ENCODE measurements at places on chromosomes 4 and X.

DNA sequence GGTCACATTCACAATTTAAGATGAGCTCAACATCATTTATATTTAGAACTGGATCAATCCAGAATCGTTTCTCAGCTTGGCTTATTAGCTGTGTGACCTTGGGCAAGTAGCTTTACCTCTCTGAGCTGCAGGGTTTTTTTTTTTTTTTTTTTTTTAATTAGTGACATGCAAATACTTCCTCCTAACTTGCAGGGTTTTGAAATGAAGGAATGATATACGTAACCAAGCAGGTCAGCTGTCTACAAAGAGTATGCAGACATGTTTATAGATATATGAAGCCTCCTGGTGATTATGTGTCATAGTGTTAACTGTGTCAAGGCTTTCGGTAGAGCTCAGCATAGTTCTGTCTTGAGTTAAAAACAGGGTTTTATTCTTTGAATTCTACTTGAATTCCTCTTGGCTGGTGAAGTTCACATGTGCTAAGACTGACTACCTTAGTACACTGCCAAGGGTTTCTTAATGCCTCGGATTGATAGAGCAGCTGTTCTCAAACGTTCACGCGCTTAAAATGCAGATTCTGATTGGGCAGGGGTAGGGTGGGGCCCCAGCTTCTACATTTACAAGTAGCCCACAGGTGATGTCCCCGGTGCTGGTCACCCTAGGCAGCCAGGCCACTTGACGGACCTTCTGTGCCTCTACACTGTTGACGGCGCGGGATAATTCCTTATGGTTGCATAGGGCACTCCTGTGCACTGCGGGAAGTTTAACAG lies 654 bp upstream of the STS start:
- DNase-seq = no peak

DNA sequence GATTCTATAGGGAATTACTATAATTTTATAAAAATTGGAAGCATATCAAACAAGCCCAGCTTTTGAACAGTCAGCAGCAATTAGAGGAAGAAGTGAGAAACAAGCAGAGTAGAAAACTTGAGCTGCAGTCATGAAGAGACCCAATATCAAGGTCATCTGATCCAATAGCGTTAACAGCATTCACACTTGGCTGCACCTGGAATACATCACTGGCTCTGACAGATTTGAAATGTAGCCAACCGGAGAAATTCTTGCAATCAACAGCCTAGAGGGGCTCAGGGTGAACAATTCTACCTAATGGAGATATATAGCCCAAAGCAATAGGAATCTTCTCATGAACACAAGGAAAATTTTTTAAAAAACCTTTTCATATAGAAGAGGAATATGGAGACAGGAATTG lies 13.6 kb downstream of the DDX53 start:
- DNase-seq = no peak

- DNase-seq = no peak
These were observed 353.1 kb upstream of the BOD1L1 start for GRCh38 chr4:13980317-13981310.

DNA sequence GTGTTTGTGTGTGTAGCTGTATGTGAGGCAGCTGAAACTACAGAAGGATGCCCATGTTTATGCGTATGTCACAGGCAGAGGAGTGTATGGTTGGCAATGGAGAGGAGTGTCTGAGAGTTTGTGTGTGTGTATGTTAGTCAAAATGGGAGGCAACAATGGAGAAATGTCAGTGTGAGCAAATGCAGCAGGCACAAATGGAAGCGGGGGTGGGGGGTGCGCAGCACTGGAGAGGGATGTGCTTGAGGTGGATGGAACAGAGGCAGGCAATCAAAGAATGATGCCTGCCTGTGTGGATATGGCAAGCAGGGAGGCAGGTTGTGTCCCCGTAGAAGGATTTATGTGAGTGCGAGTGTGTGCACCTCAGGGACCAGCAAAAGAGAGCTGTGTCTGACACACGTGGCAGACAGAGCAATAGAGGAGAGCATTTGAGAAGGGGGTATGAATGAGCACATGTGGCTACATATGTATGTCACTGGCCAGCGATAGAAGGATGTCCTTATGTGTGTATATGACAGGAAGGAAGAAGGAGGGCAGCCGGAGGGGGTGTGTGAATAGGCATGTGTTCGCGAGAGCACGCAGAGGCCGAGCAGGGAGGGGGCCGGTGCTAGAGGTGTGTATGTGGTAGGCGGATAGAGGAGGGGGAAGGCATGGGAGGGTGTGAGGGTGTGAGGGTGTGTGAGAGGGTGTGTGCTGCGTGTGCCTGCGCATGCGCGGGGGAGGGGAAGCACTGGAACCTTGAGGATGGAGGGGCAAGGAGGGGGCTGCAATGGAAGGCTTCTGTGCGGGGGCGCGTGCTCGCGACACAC lies 1.1 kb downstream of the PJA1 start:
- no peak for DNase-seq

DNA sequence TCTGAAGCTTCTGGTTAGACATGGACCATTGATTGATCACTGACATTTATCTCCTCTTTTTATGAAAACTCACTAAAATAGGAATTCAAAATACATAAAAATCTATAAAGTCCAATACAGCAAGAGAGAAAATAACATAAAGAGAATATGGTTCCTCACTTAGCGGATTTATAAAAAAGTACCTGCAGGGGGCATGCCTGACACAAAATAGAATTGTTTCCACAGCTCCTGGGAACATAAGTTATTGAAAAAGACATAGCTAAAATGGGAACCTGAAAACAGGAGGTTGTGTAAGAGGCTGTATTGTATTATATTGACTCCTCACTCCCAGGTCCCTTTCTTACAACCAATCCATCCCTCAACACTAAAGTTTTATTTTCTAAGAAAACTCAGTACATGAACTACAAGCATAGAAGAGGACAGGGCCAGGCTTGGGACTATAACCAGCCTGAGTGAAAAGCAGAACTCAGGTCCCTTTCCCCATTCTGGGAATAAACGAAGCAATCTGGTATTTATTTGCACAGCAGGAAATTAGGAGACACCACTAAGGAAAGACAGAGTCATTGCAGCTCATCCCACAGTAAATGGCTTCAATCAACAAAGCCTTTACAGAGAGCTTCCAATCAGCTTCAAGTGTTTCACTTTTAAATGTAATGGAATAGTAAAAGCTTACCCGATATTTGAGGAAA lies 121.1 kb upstream of the NDST4 start:
- no peak for DNase-seq

DNA sequence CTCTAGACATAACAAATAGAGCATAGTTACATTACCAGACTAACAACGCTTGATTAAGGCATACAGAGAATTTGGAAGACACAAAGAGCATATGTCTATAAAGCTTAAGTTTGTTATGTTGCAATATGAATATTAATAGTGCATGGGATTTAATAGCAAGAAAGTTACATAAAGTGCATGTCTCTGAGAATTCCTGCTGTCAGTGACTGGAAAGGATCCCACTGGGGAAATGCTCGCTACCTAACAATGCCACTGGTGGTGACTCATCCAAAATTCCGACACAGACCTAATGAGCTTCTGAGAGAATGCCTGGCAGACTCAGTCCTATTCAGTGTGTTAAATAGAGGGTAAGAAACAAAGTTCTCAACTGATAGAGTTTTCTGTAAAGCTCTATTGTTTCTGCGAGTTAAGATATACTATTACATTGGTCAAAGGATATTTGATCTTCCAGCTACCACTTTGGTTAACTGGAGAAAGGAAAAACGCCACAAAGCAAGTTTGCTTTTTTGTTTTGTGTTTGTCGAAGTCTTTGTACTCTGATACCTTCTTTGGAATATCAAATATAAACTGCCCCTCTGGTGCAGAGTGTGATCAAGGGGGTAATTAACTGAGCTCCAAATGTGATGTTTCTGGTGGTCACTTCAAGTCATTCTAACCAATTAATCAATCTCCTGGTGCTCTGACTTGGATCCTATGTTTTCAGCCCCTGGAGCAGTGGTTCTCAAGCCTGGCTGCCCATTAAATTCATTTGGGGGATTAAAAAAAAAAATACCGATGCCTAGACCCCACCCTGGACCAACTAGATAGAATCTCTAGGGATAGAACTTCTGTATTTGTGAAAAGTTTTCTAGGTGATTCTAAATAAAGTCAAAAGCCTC lies 107.9 kb downstream of the PALLD start:
- no peak for DNase-seq

- DNase-seq = no peak
These were observed 4.5 kb downstream of the XK start for GRCh38 chrX:37690119-37690518.

DNA sequence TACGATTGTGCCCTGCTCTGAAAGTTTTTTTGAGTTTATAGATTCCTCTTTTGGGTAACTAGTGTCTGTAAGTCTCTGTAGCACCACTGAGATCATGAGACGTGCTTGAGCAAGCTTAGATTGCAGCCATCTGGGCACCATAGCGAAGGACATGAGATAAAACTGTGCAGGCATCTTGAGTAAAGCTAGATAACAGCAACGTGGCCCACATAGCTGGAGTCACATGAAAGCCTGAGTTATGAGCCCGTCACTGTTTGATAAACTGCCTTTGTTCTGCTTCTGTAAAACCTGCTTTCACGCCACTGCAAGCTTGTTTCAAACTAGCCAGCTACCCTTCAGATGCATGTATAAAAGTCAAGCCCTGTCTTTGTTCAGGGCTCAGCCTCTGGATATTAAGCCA lies 359.1 kb upstream of the CXorf51A start:
- DNase-seq = no peak

- no peak for DNase-seq
These were observed 21.5 kb downstream of the NELFA start for GRCh38 chr4:1987296-1987695.

GRCh38 chrX:48626401-48627298 lies 29.4 kb downstream of the WDR13 start:
- DNase-seq = no peak

DNA sequence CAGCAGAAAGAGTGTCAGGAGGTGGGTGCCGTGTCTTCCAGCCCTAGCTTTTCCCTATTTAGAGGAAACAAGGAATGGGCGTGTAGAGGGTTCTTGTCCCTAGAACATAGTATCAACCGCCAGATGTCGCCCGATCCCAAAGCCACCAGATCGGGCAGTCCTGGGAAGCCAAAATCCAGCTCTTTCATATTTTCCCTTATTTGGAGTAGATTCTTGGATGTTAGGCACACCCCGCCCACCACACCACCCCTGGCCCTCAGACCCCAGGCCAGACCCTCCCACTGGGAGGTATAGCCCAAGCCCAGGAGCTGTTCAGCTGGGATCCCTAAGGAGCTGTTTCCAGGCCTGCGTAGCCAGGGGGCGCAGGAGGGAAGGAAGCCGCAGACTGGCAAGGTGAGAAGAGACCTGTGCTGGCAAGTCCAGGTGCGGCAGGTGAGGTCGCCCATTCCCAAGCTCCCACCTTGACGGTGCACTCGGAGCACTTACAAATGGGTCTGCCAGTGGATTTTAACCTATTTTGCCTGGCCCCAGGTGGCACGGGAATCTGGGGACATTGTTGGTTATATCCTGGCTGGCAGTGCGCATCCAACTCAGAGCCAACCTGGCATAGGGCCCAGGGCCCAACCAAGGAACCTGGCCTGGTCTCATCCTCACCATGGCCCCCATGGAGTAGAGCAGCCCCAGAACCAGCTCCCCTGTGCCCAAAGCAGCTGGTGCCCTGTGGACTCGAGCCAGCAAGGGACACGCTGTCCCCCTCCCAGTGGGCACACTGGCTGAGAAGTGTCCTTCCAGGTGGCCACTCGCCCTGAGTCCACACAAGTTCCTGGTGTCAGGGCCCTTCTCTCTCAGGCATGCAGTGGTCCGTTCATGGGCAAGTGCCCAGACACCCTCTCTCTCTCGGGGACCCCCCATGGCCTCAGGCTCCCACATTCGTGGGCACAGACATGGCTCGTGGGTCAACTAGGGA lies 811 bp downstream of the FLNA start:
- DNase-seq = no peak

DNA sequence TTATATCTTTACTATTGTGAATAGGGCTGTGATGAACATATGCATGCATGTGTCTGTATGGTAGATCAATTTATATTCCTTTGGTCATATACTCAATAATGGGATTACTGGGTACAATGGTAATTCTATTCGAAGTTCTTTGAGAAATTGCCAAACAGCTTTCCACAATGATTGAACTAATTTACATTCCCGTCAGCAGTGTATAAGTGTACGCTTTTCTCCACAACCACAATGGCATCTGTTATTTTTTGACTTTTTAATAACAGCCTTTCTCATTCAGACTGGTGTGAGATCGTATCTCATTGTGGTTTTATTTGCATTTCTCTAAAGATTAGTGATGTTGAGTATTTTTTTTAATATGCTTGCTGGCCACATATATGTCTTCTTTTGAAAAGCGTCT lies 439.4 kb upstream of the KLHL4 start:
- DNase-seq = no peak

DNA sequence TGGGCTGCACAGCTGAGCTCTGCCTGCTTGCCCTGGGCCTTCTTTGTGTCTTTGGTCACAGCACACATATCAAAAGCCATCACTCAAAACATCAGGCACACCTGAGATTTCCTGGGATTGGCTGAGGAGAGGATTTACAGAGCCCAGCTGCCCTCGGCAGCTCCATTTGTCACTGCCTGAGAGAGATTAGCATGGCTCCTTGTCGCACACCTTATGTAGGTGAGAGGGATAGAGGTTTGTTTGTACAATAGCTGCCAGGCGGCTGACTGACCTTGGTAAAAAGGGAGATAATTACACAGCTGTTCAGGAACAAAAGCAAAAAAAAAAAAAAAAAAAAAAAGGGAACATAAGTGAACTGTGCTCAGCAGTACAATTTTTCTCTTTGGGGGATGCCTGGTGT lies 63.2 kb downstream of the MGST2 start:
- no peak for DNase-seq

DNA sequence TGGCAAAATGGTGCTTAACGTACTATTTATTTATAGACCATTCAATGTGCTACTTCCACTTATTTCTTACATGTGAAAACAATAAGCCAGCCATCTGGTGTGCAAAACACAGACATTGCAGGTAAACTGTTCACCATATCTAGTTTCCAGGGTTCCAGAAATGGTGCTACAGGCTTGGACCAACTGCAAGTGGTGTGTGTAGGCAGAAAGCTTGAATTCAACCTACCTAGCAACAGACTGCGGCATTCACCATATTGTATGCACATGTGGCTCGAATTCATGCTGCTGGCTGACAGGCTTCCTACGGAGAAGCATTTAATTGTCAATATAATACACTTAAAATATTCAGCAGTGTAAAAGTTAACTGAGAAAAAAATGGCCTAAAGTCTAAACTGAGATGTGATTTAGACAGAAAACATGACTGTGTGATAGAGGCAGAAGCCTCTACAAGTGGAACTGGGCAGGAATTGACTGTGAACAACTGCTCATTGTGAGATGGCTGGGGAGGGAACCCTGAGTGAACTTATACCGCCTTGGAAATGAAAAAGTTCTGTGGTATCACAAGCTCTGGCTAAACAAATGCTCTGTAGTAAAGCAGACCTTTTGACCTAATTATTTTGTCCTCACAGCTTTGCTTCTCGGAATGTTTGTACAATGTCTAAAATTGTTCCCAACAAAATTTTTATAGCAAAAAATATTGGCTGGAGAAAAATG lies 434.7 kb downstream of the GRIA2 start:
- no peak for DNase-seq

GRCh38 chrX:120671963-120672362 lies 42.1 kb upstream of the C1GALT1C1 start:
- no peak for DNase-seq

All from stimulated activated CD4-positive, alpha-beta T cell treated with anti-CD3 and anti-CD28 coated beads, Interleukin-1b, Interleukin-23, amount 100 ng/mL, for 1 hour (primary cell).